ENCODE measurements at places on chromosomes 5 and 9.
A peak's percentile ranks its signal among the peaks of the same experiment; 100 is the strongest.

DNA sequence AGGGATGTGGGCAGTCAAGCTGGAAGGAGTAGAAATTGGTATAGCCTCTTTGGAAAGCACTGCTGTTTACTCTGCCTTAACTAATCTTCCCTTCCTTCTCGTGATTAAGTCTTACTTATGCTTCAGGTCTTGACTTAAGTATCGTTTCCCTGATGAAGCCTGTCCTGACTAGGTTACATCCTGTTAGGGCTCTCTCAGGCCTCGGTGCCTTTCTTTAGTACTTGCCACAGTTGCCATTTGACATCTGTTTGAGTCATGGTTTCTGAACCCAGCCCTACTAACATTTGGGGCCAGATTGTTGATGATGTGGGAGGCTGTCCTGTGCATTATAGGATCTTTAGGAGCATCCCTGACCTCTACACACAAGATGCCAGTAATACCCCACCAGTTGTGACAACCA is 94.4 kb downstream of the GAPVD1 start:
- DNase-seq, result no peak

DNA sequence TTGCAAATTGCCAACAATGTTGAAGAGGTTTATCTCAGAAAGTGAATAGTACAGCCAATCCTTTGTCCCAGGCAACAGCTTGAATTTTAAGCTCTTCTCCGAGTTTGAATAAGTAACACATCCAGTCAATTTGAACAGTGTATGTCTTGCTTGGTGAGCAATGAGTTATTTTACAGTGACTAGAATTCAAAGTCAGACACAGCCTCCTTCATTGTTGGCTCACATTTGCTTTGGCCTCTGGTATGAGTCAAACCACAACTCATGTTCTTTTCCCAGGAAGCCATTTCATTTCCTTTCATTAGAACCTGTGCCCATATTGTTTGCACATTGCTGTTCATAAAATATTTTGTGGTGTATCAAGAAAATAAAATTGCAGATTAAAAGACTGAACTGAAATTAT is 622.0 kb upstream of the DAB2 start:
- peak; percentile 63 for DNase-seq

DNA sequence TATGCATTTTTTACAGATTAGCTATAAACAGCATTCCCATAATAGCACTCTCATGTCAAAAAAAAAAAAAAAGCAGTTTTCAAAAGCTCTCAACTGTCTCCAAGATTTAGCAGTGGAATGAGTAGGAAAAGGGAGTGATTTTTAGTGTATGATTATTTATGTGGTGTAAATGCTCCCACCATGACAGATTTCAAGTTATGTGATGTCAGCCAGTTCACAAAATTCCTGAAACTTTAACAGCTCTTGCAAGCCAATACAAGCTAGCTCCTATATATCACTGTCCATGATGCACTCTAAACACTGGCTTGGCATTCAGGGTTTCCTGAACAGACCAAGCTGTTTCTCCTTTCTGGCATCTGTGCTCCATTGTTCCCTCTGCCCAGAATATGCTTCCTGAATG is 7.9 kb upstream of the ANKDD1B start:
- DNase-seq, result no peak

- no peak for DNase-seq
Observed at GRCh38 chr9:132027752-132028663, 51.7 kb downstream of the MED27 start.

DNA sequence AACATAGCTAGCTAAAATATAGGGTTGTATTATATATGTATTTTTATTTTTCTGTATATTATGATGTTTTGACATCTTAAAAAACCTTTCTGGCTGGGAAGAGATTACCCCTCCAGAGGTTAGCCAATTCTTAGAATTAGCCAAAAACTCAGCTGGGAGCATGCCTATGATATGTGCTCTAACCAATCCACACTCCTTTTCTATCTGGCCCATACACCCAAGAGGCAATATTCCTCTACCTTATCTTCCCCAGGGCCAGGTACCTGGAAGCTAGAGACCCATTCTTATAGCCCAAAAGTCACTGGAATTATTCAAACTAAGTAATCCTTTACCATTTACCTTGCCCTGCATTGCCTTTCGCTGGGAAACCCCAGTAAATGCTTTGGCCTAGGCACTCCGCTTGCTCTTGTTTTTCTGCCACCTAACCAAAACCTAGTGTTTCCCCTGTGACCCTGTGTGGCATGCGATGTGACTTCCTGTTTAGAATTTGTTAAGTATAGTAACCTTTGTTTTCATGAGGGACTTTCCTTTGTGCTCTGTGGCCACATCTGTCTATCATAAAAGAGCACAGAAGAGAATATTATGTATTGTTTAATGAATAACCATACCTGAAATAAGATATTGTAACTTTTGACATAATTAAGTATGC is 37.4 kb downstream of the CSNK1G3 start:
- DNase-seq, result no peak

- DNase-seq, result peak; percentile 87
Observed at GRCh38 chr9:70466976-70467561, 52.6 kb upstream of the KLF9 start.

DNA sequence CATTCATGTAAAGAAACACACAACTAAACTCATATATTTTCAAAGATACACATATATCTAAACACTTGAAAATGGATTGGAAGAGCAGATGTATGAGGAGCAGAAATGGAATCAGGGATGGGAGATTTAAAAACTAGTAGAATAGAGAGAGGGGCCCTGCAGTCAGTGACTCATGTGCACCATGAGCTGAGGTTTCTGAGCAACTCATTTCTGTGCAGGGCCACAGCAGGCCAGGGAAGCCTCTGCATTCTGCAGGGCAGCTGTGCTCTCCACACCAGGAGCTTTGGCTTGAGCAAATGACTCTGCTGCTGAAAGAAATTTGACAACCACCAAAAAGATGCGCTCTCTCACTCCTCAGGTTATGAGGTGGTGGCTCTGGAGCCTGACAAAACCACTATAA is 27.1 kb downstream of the LHX6 start:
- peak; percentile 39 for DNase-seq

DNA sequence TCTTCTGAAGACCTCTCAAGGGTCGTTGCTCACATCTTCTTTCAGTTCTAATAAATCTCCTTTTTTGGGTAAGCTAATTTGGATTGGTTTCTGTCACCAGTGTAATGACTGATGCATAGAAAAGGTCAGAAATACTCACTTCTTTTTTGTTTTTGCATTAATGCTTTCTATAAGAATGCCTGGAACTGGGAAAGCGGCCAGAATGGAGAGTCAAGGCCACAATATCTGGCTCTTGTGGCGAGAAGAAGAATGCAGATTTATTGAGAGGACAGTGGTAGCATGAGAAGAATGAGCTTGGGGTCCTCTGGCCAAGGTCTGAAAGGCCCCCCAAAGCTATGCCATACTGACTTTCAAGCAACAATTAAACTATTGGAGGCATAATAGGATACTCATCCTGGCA is 88.0 kb upstream of the SLC12A2 start:
- peak; percentile 33 for DNase-seq

DNA sequence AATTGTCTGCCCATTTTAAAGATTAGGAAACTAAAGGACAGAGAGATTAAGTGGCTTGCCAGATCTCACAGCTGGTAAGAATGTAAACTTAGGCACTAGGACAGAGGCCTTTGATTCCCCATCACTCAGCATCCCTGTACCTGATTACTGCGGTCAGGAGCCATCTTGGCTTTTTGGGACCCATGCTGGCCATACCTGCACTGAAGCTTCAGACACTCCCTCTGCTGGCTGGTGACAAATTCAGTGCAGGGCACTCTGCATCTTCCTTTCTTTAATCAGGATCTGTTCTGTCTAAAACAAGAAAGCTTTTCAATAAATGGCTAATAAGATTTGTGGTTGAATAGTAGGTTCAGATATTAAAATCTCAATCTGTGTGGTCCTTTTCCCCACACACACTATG is 215.5 kb upstream of the RORB start:
- no peak for DNase-seq
